Astrocyte of the hippocampus (primary cell): ENCODE measurements at places on chromosomes 4 and X.

- DNase-seq, result peak; percentile 7
Observed at GRCh38 chrX:148133105-148133725, 152.1 kb downstream of the FMR1NB start.

- no peak for DNase-seq
Observed at GRCh38 chr4:81486502-81486901, 14.8 kb upstream of the RASGEF1B start.

- no peak for DNase-seq
Observed at GRCh38 chrX:55648434-55648833, 25.2 kb downstream of the FOXR2 start.

DNA sequence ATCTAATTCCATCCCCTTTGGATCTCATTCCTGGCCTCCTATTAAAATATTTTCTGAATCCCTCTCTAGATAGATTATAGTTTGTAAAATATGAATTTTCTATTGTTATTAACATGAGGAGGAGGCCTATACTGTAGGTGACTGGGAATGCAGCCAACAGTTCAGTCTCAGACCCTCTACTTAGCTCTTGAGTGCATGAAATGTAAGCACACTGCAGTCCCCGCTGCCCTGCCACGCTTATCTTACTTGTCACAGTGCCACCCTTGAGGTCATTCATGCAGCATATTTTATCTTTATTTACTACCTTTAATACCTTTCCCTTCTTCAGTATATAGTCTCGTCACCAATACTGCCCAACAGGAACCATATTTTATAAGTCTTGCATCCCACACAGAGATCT, 151.0 kb downstream of the CAMK2D start:
- DNase-seq, result no peak

DNA sequence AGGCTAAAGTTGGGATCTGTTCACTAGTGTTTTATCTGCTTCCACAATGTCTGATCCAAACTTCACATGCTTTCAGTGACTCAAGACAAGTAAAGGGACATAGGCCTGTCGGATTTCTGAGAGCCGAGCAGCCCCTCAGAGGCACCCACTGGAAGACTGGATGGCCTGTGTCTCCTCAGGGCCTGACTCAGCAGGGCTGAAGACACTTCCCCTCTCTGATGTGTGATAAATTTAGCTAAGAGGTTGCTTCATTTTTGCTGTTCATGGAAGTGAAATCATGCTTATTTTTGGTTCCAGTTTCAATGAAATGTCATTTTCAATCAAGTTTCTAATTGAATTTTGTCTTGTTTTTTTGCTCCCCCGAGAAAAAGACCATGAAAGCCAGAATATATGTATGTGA, 93.7 kb downstream of the MXRA5 start:
- DNase-seq, result no peak

DNA sequence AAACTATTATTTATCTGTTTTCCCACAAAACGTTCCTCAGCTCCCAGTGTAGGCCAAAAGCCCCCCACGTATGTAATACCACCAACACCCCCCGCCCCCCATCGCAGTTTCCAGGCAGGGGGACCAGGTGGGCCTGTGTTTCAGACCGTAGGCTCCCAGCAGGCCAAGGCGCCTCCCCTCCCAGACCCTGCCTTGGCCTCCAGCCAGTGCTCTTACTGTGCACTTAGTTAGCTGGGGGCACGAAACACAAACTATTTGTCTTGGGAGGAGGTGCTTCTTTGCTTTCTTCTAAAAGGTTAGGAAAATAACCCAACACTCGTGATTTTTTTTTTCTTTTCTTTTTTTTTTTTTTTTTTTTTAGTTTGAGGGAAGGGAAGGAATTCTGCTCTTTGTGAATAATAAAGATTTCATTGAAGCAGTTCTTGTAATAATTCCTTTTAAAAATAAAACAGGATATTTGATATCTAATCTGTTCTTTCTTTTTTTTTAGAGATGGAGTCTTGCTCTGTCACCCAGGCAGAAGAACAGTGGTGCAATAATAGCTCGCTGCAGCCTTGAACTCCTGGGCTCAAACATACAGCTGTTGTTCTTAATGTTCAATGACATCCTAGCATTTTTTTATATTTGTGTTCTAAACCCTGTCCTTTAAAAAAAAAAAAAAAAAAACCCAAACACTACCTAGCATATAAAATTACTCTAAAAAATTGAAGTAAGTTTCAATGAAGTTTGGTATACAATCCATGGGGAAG, 83.0 kb upstream of the CLDN34 start:
- DNase-seq, result no peak

DNA sequence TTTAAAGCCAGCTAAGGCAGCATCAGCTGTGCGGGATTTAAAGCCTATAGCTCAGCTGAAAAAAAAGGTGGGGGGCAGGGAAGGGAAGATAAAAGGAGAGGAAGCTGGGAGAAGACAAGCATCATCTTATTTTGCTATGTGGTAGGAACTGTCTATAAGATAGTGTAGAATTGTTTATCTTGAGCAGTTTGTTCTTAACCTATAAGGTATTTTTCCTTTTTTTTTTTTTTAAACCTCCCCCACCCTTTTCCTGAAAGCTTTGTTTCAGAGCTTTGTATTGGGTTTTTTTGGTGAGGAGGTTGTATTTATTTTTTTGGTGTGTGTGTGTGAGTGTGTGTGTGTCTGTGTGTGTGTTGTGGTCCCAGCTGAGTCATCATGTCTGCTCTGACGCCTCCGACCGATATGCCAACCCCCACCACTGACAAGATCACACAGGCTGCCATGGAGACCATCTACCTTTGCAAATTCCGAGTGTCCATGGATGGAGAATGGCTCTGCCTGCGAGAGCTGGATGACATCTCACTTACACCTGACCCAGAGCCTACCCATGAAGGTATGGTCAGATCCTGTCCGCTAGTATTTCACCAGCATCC, 531 bp downstream of the RUFY3 start:
- peak; percentile 79 for DNase-seq

GRCh38 chrX:7614616-7615015, 228.4 kb upstream of the VCX start:
- DNase-seq, result no peak

- DNase-seq, result peak; percentile 67
Observed at GRCh38 chrX:140425712-140426395, 79.0 kb downstream of the SOX3 start.

DNA sequence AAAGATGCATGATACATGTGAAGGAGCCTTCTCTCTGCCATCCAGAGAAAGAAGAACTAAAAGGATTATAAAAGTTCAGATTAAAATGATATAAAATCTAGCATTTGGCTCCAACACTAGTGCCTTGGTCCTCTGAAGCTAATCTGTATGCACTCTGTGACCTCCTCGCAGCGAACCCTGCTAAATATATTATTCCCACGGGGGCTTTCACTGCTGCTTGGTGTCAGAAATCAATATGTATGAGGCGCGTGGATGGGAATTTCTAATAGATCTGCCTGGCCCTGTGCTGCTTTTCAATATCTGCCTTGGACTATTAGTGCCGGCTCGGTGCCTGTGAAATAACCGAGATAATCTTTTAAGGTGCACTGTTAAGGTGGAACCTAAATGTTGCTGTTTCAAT, 69.7 kb downstream of the CXXC4 start:
- DNase-seq, result peak; percentile 16

DNA sequence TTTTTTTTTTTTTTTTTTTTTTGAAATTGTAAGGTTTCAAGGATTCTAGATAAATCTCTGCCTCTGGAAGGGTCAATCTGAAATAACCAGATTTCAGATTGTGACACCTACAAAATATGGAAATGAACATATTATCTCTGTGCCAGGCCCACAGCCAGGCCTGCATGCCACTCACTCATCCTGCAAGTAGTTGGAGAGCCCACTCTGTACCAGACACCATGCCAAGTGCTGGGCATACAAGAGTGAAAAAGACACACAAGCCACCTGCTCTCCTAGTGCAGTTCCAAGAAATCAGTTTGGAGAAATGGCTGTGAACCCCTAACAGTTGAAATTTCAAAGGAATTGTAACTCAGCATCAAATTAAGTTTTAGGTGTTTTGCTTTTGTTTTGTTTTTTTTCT, 145.9 kb upstream of the NOCT start:
- DNase-seq, result no peak

GRCh38 chrX:110675886-110676285, 119.7 kb downstream of the CHRDL1 start:
- peak; percentile 42 for DNase-seq

GRCh38 chr4:1830642-1831228, 25.2 kb downstream of the LETM1 start:
- DNase-seq, result no peak

DNA sequence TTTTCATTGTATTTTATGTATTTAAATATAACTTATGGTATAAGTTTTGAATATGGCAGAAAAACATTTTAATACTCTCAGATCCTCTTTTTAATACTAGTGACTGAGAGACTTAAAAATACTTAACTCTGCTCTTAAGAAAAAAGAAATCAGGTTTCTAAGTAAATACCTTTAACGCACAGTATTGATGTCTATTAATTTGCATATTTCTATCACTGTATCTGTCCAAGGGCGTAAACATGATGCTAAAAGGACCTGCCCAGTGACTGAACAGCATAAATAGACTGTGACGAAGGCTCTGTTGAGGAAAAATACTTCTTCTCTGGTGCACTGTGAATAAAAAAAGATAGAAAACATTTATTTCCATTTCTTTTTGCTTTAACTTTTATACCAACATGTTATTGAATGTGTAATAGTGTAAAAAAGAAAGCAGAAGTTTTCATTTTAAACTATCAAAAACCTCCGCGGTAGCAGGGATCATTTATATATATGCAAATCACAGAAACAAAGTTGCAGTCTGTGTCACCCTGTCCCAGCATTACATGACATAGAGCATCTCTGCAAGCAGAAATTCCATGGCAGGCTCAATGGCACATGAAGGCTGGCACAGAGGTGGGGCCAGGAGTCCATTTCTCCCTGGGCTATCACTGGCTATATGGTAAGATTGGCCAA, 75.4 kb downstream of the ZAR1 start:
- DNase-seq, result no peak

DNA sequence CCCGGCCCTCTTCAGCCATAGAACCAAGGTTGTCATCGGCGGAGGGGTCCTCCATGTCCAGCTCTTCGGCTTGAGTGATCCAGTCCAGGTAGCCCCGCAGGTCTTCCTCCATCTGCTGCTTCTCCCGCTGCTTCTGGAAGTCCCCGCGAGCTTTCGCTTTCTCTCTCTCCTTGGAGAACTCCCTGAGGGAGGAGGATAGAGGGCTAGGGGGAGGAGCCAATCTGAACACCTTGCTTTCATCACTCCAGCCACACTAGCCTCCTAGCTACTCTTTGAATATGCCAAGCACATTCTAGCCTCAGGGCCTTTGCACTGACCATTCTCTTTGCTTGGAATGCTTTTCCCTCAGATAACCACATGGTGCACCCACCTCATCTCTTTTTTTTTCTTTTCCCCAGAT, 6.2 kb downstream of the CACNA1F start:
- DNase-seq, result no peak

DNA sequence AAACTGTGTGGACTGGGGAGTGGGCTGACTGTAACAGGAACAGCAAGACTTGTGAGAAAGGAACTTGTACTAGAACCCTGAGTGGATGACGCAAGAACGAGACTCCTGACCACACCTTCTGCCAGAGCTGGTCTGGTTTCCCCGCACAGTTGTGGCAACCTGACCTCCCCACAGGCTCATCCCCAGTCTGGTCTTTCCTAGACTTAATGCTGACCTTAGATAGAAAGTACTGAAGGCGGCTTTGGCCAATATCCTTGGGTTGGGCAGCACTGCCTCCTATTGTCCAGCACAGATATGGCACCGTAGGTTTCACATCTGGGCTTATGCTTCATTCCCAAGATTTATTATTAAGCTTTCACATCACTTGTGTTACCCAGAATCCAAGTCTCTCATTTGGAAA, 137.8 kb upstream of the FRG1 start:
- DNase-seq, result no peak

DNA sequence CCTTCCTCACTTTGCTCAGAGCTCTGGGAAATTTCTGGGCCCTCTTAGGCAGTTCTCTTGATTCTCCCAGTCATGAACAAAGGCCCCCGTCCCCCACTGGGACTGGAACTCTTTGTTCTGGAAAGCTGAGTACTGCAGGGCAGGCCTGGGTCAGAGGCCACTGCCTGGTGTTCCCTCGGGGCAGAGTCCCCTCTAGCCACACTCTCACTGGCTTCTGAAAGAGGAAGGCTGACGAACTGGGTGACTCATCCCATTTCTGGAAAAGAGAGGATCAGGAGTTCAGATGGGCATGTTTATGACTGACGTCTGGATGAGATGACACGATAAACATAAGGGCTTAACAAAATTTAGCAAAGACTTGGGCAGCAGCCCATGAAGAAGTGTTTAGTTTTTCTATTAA, 47.7 kb downstream of the DDX3X start:
- peak; percentile 49 for DNase-seq

DNA sequence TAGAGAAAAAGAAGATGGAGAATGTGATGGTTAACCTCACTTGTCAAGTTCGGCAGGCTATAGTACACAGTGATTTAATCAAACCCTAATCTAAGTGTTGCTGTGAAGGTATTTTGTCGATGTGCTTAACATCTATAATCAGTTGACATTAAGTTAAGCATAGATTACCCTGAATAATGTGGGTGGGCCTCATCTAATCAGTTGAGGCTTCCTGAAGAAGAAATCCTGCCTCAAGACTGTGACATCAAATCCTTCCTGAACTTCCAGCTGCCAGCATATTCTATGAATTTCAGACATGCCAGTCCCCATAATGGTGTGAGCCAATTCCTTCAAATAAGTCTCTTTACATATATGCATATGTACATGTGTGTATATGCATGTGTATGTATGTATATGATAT, 181.4 kb downstream of the PACRGL start:
- DNase-seq, result no peak

DNA sequence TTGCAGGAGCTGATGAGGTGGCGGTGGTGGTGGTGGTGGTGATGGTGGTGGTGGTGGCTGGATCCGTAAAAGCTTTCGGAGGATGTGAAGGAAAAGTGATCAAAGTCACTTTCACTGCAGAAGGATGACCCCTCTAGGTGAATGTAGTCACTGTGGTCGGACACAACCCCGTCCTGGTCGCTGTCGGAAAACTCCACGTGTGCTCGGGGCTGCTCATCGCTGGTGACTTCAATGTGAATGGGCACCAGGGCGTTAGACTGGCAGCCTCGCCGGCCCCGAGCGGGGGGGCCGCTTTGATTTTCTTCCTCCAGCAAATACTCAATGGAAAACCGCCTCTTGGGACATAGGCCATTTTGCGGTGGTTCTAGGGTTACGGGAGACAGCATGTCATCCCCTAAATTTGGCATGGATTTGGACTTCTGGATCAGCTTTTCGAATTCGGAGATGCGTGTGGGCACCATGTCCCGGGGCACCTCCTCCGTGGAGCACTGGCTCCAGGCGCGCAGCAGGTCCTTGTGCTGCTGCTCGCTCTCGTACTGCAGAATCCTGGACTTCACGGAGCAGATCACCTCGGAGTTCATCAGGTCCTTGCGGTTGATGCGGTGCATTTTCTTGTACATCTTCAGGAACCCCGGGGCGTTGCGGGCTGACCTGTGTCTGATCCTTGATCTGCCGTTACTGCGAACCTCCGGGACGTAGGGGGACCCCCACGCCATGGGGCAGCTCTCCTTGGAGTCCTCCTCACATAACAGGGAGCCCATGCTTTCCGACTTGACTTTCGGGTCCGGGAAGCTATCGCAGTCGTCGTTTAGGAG, 88.3 kb upstream of the PDLIM3 start:
- DNase-seq, result no peak
